ENCODE measurements at places on chromosomes 6 and 20.

GRCh38 chr20:16301986-16302385, 271.3 kb downstream of the KIF16B start:
- no peak for DNase-seq

DNA sequence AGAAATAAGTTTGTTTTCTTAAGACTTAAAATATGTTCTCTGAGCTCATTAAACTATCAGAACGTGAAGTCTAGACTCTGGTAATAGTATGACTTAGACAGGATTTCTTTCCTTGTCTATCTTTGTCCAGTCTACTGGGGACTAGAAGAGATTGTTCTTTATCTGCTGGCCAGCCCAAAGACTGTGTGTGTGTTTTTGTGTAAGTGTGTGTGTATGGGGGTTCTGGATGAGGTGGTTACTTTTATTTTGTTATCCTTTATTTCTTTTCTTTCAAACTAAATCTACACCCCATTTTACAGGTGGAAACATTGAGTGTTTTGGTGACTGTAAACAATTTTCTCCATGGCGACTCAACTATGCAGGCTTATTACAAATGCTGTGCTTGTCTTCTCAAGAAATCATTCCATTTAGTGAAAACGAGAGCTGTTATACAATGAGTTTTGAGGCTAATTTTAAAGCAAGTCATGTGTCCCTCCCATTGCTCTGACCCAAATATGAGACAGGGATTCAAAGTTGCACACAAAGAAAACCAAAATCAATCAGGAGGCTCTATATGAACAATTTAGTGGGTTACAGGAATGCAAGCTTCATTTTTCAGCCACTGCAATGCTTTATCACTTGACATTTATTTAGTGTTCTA, 97.6 kb downstream of the ELOVL5 start:
- DNase-seq = peak; percentile 1

GRCh38 chr6:169984181-169985120, 233.0 kb downstream of the ERMARD start:
- no peak for DNase-seq

DNA sequence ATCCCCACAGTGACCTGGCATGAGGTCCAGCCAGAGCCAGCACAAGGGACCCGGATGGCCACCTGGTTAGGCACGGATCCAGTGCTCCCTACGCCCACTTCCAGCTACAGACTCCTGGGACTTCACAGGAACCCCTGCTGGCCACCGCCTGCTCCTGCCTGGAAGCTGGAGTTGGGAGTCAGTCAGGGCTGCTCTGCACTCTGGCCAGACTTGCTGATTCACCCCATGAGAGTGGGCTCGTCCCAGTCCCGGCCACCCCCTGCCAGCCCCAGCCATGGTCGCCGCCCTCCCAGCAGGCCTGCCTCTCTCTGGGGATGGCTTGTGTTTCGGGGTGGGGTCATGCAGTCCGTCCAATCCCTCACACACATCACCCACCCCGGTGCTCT, 125.8 kb downstream of the DLL1 start:
- DNase-seq = no peak

DNA sequence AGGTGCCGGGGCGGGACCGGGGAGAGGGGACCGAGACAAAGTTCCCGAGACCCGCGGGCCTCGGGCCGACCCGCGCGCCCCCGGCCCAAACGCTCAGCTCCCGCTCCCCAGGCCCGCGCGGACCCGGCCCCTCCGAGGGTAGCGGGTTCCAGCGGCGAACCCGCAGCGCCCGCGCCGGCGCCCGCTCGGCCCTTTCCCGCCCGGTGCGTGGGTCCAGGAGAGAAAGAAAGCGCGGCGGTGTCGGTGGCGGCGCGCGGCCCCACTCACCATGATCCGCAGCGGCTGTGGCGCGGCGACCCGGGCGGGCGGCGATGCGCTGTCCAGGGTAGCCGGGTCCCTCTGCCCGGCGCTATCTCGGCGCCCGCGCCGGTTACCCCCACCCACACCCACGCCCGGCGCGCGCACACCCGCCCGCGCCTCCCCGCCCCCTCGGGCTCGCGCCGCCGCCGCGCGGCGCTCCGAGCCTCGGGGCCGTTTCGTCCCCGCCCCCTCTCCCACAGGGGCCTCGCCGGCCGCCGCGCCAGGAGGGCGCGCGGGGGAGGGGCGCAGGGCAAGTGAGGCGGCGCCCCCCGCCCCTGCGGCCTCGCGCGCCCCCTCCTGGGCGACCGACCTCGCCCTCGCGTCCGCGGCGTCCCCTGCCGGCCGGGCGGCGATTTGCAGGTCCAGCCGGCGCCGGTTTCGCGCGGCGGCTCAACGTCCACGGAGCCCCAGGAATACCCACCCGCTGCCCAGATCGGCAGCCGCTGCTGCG, at the start of gene ELOVL2:
Gene ELOVL2, minus strand, starts transcription at position 345 of the 751 bp plus-strand sequence. Its CDS starts 75 bp downstream, at position 270.
- no peak for DNase-seq

GRCh38 chr20:25249198-25249931, 1.5 kb downstream of the PYGB start:
- no peak for DNase-seq

DNA sequence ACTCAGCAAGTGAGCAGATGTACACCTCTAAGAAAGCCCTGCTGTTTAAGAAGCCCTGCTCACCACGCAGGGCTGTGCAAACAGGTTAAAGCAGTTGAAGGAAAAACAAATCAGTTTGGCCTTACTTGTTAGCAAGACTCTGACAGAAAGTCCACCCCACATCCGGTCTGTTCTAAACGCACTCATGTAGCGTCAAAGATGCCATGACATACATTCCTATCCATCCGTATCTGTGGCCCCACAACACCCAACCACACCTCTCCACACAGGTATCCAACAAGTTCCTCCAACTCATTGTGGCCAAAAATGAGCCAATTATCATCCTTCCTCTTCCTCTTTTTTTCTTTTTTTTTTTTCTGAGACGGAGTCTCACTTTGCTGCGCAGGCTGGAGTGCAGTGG, 22.8 kb upstream of the RAB22A start:
- no peak for DNase-seq

DNA sequence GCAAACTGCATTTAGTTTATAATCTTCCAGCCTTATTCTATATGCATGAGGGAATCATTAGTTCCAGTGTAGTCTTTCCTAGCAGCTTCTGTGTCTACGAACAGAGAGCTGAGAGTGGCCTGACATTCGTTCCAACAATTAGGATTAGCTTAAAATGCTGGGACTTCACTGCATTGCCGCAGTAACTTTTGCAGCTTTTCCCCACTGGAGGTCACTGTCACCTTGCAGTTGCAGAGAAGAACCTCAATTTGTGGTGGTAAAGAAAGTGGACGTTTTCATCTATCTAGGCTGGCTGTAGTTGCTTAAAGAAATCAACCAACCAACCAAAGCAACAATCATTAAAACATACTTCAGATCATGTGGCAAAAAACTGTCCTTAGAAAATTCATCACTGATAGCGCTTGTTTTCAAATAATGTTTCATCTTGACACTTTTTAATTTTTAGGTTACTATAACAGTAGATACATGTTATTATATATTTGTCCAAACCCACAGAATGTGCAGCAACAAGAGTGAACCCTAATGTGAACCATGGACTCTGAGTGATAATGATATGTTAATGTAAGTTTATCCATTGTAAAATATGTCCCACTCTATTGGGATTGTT, 12.2 kb downstream of the MYLK4 start:
- peak; percentile 61 for DNase-seq
